ENCODE measurements at places on chromosomes 5 and 9.

GRCh38 chr9:78009186-78009585, 22.4 kb downstream of the GNAQ start:
- no peak for DNase-seq

GRCh38 chr5:82849885-82850284, 227.3 kb downstream of the TMEM167A start:
- DNase-seq: no peak

DNA sequence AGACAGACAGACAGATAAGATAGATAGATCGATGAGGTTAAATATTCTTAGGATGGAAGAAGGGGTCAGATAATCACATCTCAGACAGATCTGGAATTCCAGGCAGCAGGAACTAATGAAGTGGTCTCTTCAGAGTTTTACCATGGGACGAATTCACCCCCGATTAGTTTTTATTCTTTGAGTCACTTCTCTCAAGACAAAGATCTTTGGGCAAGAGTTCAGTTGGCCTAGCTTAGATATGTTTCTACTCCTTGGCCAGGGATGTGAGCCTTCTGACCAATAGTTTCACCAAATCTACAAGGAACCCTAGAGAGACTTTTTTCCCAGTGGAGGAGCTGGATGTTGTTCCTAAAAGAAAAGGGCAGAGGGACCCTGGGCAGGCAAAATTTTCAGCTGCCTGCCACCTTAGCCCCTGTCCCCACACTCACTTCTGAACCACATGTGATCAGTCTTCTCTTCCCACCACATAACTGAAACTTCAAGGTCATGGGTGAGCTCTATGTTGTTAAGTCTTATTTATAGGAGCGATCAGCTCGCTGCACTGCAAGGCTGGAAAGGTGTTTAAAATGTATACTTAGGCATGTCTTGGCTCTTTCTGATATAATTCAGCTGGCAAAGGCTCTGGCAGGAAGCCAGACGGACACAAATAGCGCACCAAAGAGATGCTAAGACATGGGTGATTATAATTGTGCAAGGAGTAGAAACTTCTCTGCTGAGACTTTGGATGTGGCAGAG, 132.9 kb downstream of the PALM2AKAP2 start:
- DNase-seq: no peak

- no peak for DNase-seq
These were observed 31.6 kb downstream of the S1PR3 start for GRCh38 chr9:89022902-89023301.

DNA sequence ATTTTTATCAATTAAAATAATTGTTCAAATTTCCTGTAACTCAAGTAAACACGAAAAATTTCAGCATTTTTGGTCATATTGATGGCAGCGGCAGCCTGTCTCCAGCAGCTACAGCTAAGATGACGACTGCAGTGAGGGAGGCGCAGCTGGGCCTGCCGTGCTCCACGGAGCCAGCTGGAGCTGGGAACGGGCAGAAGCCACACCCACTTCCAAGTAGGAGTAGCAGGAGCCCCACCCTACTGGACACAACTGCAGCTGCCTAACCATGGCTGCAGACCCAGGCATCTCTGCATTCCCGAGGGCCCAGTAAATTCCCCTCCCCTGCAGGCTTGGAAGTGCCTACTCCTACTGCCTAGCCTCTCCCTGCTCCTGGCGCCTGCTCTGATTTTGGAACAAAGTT, 2031.7 kb downstream of the EFNA5 start:
- no peak for DNase-seq

GRCh38 chr5:125258615-125259014, 512.2 kb upstream of the ZNF608 start:
- no peak for DNase-seq

DNA sequence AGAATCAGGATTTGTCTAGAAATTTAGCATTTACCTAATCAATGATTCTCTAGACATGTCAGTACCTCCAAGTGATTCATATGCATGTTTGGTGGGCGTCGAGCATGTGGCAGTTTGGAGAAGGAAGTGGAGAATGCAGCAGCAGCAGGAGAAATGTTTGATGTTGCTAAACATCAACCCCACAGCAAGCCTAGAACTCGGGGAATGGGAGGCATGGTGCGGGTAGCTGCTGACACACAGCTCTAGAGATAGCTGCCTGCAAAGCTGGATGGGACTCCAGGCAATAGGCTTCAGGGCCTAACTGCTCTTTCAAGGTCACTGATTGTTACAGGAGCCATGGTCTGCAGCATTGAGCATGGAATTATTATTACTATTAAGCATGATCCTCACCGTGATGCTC, 137.3 kb downstream of the DOCK8 start:
- DNase-seq: no peak

GRCh38 chr5:90084342-90084741, 325.2 kb downstream of the CETN3 start:
- DNase-seq: no peak

DNA sequence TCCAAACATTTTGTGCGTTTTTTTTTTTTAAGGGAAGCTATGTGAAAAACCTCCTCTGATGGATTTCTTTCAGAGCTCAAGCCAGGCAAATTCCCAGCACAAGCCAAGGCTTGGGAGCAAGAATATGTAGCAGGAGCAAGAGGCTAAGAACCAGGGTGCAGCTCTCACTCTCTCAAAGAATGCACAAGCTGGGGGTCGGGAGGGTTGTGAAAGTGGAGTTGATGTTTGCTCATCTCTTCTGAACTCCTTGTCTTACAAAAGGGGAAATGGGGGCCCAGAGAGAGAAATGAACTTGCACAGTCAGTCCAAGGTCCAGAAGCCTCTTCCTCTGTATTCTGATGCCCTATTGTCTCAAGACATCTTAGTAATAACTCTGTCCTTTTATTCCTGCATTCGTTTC, 7.7 kb upstream of the TRAF1 start:
- DNase-seq: no peak

- no peak for DNase-seq
These were observed 78.4 kb downstream of the TMEM161B start for GRCh38 chr5:88190106-88190834.

GRCh38 chr9:110919609-110920008, 118.7 kb downstream of the LPAR1 start:
- peak; percentile 85 for DNase-seq
